GM23248 (cell line): ENCODE measurements at places on chromosomes 16 and 17.

GRCh38 chr17:66540131-66540781, 237.8 kb downstream of the PRKCA start:
- peak; percentile 95 for DNase-seq

DNA sequence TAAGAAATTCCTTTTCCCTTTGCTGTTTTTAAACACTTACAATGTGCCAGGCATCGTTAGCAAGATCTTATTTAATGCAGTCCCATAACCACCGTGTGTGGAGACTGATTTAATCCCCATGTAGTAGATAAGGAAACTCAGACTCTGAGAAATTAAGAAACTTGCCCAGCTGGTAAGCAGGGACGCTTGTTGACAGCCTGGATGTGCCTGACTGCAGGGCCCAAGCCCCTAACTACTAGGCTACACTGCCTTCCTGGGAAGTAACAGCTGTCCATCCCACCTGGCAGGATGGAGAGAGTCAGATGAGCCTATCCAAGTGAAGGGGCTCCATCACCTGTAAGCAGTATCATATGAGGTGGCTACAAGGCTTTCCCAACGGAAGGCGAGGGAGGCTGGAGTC, 23.1 kb downstream of the CDK5RAP3 start:
- no peak for DNase-seq

DNA sequence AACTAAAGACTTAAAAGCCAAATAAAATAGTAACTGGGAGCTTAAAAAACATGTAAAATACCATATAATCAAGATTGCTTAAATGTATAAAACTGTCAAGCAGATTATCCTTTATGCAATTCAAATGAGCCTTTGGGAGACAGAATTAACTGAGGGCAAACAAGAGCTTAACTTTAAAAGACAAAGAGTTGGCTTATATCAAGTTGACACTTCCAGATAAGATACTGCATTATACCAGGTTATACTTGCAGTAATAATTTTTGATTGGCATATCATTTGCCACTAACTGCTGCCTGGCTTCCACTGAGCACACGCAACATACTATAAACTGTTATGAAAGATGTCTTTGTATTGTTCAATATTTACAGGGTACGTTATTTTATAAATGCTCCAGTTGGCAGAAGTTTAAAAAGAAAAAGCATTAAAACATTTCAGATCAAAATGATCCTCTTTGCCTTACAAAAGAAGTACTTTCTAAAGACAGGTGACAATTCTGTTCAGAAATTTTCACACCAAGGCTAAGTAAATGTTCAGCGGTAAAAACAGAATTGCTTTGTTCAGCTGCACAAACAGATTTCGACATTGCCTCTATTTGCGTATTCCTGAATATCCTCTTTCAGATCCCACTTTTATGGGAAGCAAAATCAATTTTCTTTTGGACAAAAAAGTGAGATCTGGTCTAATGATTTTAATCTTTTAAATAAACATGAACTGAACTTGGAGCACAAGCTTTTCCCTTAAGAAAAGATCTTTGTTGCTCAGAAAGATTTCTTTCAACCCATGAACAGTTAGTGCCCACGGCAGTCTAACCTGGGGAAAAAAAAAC, 50.7 kb downstream of the TOX3 start:
- no peak for DNase-seq

GRCh38 chr16:25747160-25747758, 55.5 kb downstream of the HS3ST4 start:
- peak; percentile 6 for DNase-seq

DNA sequence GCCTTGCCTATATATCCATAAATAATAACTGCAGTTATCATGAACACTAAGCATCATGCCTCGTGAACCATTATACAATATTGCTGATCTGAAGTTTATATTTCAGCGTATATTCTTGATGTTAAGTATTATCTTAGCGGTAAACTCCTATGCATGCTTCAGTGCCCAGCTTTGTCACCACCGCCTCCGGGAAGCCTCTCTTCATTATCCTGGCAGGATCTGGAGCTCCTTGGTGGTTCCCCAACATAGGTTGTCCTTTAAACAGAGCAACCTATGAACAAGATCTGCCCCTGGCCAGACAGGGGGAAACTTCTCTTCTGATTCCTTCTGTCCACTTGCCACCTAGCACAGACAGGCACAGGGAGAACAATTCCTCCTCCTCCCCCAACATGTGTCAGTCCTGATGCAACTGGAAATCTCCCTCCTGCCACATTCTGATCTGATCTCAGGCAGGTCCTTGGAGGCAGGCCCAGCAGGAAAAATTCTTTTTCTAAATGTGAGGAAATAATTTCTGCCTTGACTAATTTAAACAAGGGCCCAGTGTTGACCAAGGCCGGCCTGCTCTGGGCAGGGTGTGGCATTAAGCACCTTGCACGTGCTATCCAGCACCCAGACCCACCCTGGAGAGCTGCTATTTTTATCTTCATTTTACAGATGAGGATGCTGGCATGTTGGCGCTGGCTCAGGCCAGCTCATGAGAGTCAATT, 22.4 kb downstream of the SPNS2 start:
- DNase-seq = peak; percentile 30
